ENCODE measurements at places on chromosomes 2 and 18. TPM values are rescaled to one million over a fixed set of nuclear protein-coding genes. Genes with fewer than 3 reads are reported as not detected.

PIK3C3 gene
- 55.2 TPM for total RNA-seq

ACTR2 gene
- total RNA-seq: 83.9 TPM

EMILIN2 gene
- total RNA-seq: 26.5 TPM

CD207 gene
- not detected for total RNA-seq

DNAJC5G gene
- not detected for total RNA-seq

NBAS gene
- total RNA-seq: 131 TPM

TUBA3E gene
- total RNA-seq: not detected

GYPC gene
- total RNA-seq: 125 TPM

RAD51AP2 gene
- total RNA-seq: not detected

ANO7 gene
- 0.83 TPM for total RNA-seq

MREG gene
- total RNA-seq: 0.71 TPM

SPTBN1 gene
- total RNA-seq: 319 TPM

KCNIP3 gene
- 0.57 TPM for total RNA-seq

IL18RAP gene
- not detected for total RNA-seq

ANKRD23 gene
- total RNA-seq: 1.00 TPM

GPR45 gene
- not detected for total RNA-seq

RPE gene
- 58.5 TPM for total RNA-seq

INO80B gene
- total RNA-seq: 14.9 TPM

ACKR3 gene
- total RNA-seq: 44.9 TPM

GALNT13 gene
- total RNA-seq: 17.2 TPM

ST3GAL5 gene
- 30.2 TPM for total RNA-seq

CD28 gene
- under 0.01 TPM for total RNA-seq

SLC9A2 gene
- total RNA-seq: not detected

OXER1 gene
- total RNA-seq: under 0.01 TPM

FASTKD2 gene
- total RNA-seq: 36.3 TPM

CIB4 gene
- total RNA-seq: not detected

MAPK4 gene
- total RNA-seq: not detected

UGT1A8 gene
- total RNA-seq: 0.71 TPM

CFAP53 gene
- total RNA-seq: 0.71 TPM

NR4A2 gene
- 0.09 TPM for total RNA-seq

GALR1 gene
- total RNA-seq: not detected

SLC5A7 gene
- not detected for total RNA-seq

MOCOS gene
- total RNA-seq: 11.0 TPM

PAX3 gene
- not detected for total RNA-seq

FBXO15 gene
- total RNA-seq: 1.1 TPM

GRB14 gene
- total RNA-seq: 0.71 TPM

LIMS4 gene
- total RNA-seq: 1.1 TPM

DDX18 gene
- 45.2 TPM for total RNA-seq

TXNDC2 gene
- under 0.01 TPM for total RNA-seq

SLC5A6 gene
- total RNA-seq: 14.7 TPM

GNAL gene
- total RNA-seq: 0.65 TPM

LDLRAD4 gene
- 3.1 TPM for total RNA-seq

Measured in smooth muscle cell of bladder (primary cell).